ENCODE measurements at places on chromosomes 6 and 20.

GRCh38 chr6:53115741-53116140, 32.9 kb downstream of the GCM1 start:
- no peak for DNase-seq

DNA sequence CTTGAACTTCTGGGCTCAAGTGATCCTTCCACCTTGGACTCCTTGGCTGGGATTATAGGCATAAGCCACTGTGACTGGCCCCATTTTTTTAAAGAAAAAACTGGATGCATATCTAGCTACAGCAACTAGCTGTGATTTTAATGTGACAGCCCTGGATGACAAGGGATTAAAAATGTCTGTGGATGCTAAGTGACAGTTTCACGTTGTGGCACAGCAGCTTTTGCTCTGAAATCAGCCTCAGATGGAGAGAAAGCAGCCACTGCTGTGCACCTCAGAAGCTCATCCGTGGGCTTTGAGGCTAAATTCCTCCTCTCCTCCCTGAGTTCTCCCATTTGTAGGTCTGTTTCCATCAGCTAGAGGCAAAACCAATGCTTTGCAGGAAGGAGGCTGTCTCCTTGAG, 195.3 kb downstream of the SLC35F1 start:
- DNase-seq, result no peak

DNA sequence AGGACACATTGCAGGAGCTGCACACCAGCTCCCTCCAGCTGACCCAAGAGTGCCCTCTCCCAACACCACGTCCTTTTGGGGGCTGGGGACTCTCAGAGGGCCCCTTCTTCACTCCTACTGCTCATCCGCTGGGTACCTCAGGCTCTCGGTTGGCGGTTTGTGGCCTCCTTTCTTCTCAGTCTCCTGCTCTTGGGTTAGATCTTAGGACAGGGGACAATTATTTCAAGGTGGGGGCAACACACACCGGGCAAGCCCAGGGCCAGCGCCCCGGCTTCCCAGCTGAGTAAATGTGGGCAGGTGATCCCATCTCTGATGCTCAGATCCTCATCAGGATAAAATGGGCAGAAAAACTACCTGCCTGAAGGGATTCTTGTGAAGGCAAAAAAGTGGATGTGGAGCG, 1.1 kb downstream of the TCF15 start:
- no peak for DNase-seq

- no peak for DNase-seq
Measured at GRCh38 chr6:168735268-168735949, 294.4 kb downstream of the SMOC2 start.

DNA sequence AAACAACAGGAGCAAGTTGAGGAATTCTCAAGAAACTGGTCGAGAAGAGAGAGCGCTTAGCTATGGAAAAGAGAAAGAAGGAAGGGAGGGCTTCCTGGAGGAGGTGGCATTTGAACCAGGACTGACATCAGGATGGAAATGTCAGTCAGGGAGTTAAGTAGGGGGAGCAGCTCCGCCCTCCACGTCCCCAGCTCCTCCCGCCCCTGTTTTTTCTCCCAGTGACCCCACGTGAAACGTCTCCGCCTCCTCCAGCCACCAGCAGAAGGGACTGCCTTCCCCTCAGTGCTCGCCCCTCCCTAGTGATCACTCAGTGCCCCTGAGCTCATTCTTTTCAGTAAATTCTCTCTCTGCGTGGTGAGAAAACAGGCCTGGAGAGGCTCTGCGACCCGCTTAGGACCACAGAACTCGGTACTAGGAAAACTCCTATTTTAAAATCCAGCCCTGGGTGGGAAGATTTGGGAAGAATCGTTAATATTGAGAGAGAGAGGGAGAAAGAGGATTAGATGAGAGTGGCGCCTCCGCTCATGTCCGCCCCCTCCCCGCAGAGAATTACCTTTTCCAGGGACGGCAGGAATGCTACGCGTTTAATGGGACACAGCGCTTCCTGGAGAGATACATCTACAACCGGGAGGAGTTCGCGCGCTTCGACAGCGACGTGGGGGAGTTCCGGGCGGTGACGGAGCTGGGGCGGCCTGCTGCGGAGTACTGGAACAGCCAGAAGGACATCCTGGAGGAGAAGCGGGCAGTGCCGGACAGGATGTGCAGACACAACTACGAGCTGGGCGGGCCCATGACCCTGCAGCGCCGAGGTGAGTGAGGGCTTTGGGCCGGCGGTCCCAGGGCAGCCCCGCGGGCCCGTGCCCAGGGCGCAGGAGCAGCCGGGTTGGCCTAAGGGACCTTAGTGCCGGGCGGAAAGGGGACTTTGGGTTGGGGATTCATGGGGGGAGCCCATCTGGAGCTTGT, 4.6 kb downstream of the HLA-DPB1 start:
- no peak for DNase-seq

- no peak for DNase-seq
Measured at GRCh38 chr20:53826597-53827291, 233.1 kb upstream of the ZNF217 start.

- DNase-seq, result no peak
Measured at GRCh38 chr6:167481307-167481926, 156.5 kb downstream of the TTLL2 start.

- DNase-seq, result no peak
Measured at GRCh38 chr6:63742060-63742459, 106.5 kb downstream of the PHF3 start.

DNA sequence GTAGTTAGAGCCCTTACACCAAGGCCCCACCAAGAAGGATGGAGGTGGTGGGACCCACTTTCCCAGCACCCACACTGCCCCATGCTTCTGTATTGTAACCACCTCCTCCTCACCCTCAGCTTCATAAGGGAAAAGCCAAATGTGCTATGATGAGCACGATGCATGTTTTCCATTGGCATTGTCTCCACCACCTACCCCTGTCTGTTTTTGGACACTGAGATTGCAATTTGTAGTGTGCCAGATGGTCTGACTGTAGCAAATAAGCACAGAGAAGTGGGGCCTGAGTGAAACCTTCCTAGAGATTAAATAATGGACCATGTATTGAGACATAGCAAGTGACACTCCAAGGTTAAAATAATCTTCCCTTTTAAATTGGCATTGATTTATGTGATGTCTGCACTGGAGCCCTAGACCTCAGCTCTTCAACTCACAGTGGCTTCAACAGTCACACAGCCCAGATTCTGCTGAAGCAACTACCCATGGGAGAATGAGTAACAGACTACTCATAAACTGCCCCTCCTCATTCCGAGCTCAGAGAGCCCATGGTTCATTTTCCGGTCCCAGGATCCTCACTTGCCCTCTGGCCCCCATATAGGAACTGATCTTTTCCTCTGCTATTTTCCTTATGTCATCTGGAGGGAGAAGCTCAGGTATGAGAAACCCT, 177.9 kb downstream of the COL9A1 start:
- DNase-seq, result no peak

- no peak for DNase-seq
Measured at GRCh38 chr6:28683945-28684538, 158.4 kb downstream of the GPX5 start.

DNA sequence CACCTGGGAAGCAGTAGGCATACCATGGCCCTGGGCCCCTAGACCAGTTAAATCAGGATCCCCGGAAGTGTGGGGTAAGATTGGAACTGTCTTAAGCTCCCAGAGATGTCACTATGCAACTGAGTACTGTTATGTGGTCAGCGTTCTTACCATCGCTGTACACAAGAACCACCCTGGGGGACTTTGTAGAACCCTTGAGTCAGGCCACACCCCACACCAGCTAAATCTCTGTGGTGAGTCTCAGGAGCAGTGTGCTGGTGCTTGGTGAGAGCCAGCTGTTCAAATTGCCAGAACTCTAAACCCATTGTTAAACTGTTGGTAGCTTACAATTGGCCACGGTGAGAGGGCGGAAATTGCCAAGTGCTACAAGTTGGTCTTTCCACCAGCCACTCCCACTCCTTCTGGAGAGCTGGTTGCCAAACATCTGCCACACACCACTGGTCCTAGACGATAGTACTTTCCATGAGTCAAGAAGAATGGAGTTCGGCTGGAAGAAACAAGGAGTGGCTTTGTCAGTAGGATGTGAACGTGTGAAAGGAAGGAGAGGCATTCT, 80.5 kb upstream of the SYNDIG1 start:
- no peak for DNase-seq

- no peak for DNase-seq
Measured at GRCh38 chr6:159080217-159080976, 35.6 kb upstream of the TAGAP start.

GRCh38 chr6:168374051-168374502, 54.5 kb upstream of the DACT2 start:
- no peak for DNase-seq

GRCh38 chr6:35777356-35778102, 1.1 kb downstream of the CLPSL2 start:
- no peak for DNase-seq

DNA sequence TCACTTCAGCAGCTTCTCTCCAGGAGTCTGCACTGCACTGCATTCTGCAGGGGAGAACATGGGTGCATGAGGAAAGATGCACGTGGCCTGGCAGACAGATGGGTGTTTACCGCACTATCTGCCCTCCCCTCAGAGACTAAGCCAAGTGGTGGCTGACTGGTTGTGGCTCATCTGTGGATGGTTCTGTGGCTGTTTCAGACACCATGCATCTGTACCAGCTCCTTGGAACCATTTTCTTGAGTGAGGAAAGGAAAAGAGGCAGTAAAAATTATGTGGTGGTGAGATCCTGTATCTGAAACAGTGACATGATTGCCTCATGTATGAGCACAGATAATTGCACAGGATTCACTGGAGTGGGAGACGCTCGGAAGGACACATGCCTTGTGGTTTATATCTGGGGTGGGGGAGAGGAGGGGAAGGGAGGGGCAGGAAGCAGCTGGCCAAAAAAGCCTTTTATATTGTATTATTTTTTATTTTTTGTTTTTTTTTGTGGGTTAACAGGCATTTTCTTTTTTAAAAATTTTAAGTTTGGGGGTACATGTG, 161.7 kb downstream of the ERMARD start:
- no peak for DNase-seq

GRCh38 chr6:134422426-134423231, 104.7 kb upstream of the SGK1 start:
- no peak for DNase-seq

- DNase-seq, result no peak
Measured at GRCh38 chr6:24882295-24882694, 53.5 kb downstream of the RIPOR2 start.

DNA sequence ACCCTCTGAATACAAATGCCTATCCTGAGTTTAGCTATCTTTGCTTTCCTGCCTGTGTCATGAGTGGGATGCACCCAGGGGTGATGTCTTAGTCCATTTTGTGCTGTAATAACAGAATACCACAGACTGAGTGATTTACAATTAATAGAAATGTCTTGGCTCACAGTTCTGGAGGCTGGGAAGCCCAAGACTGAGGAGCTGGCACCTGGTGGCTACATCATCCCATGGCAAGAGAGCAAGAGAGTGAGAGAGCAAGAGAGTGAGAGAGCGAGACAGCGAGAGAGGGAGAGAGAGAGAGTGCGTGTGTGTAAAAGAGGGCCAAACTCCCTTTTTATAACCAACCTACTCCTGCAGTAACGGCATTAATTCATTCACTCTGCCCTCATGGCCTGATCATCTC, 76.8 kb downstream of the PRDM1 start:
- no peak for DNase-seq

DNA sequence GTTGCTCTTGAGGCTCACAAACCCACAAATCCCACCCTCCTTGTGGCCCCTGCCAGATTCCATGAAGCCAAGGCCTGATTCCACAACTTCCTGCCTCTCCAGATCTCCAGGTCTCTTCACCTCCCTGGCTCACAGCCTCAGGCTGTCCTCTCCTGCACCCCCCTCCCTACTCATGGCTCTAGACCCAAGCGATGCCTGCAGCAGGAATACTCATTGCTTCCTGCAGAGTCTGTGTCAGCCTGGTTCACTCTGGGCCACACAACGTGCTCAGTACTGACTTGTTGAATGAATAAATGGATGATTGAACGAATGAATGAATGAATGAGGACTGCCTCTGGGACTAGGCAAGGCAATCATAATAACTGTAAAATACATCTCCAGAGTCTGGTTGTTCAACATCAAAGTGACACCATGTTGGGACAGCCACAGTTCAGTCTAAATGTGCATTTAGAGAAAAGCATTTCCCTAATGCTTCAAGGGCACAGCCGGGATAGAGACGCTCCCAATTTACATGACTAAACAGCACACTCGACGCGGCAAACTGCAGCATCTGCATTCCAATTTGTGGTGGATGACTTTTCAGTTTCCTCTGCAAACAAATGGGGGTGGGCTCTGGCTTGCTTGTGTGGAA, 139.9 kb downstream of the GRM4 start:
- no peak for DNase-seq

DNA sequence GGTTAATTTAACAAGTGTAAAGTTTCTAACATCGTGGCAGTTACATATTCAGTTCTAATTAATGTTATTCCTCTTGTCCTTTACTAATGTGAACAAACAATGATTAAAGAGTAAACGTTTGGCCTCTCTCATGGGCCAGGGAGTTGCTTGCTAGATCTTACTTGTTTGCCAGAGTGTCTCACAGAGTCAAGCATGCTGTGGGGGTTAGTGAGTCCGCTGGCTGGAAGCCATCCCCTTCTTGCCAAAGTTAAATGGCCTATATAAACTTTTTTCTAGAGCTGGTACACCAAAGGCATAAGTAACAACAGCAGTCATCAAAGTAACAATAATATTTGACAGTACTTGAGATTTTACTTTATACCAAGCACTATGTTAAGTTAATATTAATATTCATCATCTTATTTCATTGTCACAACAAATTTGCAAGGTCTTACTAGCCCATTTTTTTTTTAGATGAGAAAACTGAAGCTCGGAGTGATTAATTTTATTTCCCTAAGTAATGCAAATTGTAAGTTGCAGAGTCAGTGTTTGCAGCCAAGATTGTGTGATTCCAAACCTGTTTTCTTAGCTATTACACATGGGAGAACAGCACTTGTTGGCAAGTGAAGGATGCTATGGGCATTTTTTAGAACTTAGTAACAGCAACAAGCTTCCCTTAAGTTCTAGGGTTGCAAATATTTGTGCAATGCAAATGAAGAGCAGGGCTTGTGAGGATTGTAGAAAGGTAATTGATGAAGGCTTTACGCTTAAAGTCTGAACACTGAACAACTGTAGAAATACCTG, 224.5 kb downstream of the RFPL4B start:
- DNase-seq, result no peak

GRCh38 chr6:12391472-12391871, 101.3 kb downstream of the EDN1 start:
- DNase-seq, result no peak

DNA sequence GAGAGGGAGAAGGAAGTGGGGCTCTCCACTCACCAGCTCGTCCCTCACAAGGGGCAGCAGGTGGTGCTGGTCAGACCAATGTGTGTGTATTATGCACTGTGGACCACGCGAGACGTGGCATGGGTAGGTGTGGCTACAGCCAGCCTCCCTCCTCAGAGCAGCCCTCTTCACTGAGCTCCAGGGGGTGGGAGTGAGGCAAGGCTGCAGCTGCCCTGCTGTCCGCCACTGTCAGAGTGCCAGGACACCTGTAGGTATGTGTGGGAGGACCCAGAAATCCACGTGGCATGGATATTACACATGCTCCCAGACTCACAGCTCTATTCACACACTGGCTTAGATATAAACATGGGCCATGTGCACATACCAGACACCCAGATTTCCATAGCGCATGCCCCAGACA, 90.3 kb downstream of the VEGFA start:
- DNase-seq, result no peak

Data from activated CD4-positive, CD25-positive, alpha-beta regulatory T cell treated with anti-CD3 and anti-CD28 coated beads, Interleukin-2, amount 50 U/mL, for 72 hours (primary cell).